ENCODE measurements at places on chromosomes 11 and 22.

- DNase-seq, result no peak
Observed at GRCh38 chr11:57798905-57799559, 37.4 kb downstream of the CTNND1 start.

DNA sequence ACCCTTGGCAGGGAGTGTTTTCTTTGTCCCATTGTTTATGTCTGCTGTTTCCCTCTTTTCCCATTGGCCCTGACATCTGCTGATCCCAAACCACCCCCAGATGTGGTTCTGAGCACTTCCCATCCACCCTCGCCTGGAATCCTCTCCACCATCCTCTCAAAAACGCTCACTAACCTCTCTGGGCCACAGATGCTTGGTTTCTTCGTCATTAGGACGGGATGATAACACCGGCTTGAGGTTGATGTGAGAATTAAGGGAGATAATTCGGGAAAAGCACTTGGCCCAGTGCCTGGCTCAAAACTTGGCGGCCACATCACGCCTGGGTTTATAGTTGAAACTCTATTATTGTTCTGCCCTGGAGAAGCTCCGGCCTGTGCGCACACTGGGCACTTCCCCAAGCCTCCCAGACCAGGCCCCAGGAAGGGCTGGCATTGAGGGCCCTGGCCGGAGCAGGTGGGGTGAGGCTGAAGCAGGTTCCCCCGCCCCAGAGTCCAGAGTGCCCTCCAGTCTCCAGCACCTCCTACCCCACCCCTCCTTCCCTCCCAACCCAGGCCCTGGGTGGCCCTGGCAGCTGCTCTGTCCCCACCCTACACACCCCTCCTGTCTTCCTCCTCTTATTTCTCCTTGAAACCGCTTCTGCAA, 63.7 kb downstream of the CYTH4 start:
- DNase-seq, result peak; percentile 83

DNA sequence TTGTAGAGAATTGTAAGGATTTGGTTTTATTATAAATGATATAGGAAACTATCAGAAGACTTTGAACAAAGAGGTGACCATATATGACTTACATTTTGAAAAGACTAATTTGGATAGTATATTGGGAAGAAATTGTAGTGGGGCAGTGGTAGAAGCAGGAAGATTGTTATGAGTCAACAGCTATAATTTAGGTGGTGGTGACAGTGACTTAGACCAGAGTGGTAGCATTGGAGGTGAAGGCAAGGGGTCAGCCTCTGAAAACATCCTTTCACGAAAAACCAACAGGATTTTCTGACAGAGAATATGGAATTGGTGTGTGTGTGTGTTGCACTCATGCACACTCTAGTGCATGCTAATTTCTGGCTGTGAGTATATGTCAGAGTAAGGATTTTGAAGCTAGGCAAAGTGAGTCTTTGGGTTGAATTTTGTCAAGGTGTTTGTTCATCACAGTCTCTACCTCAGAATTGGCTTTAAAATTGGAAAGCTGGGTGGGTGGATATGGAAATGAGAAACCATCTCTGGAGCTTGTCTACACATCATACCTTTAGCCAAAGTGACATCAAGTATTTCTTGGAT, 8.2 kb upstream of the HBE1 start:
- no peak for DNase-seq

GRCh38 chr11:80462211-80462610, 1021.4 kb upstream of the TENM4 start:
- DNase-seq, result no peak

GRCh38 chr11:110242746-110243145, 53.7 kb downstream of the RDX start:
- no peak for DNase-seq

GRCh38 chr11:78656984-78657383, 82.3 kb upstream of the NARS2 start:
- DNase-seq, result no peak

- DNase-seq, result peak; percentile 64
Observed at GRCh38 chr11:122102426-122102825, 13.6 kb downstream of the BLID start.

DNA sequence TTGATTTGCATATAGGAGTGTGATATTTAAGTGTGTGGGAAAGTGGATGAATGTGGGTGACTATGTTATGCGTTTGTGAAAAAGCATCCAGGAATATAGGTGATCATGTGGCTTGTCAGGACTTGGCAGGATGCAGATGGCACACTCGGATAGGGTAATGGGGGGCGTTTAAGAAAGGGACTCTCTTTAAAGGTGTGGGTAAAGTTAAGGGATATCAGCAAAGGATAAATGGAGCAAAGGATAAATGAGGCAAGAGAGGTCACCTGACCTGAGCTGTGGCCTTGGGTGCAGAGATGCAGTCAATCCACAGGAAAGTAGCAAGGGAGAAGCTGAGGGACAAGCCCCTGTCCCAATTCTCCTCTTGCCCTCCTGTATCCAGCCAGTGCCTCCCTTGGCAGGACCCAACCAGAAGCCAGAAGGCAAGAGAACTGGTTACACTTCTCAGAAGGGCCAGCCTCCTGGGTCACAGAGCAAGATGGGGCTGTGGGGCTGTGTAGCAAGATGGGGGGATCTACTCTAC, 47.5 kb upstream of the GRAMD1B start:
- DNase-seq, result no peak

- DNase-seq, result no peak
Observed at GRCh38 chr11:55172734-55173415, 89.1 kb upstream of the TRIM48 start.

DNA sequence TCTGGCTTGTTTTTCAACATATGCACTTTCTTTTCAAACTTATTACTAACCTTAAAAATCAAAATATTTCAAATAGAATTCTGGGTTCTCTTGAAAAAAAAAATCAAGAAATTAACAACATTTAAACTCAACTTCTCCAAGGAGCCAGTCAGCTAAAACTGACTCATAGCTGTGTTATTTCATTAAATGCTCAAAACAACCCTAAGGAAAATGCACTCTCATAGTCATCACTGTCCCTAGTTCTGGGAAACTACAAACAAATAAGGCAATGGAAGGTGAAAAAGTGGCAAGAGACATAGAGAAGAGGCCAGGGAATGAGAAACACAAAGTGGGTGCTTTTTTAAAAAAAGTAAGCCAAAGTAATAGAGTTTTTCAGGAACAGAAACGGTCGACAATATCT, 4.1 kb upstream of the ARHGAP20 start:
- peak; percentile 45 for DNase-seq

- DNase-seq, result peak; percentile 20
Observed at GRCh38 chr11:58927393-58928106, 11.7 kb upstream of the GLYATL1 start.

DNA sequence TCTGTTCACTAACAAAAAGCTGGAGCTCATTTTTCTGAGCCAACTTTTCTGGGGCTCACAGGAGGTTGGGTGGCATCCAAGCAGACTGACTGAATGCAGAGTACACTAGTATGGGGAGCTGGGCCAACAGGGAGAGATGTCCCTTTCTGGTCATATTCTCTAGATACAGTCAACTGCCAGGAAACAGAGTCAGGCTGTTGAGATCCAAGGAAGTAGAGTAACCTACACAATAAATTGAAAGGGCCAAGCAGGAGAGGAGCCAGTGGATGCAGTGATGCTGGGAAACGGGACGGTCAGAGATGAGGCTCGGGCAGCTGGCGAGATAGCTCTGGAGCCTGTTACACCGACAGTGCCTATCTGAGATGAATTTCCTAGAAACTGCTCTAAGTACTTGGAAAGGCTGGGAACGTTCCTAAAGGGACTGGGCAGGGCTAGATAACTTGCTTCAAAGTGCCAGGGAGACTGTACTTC, 71.1 kb downstream of the LARGE2 start:
- peak; percentile 51 for DNase-seq

DNA sequence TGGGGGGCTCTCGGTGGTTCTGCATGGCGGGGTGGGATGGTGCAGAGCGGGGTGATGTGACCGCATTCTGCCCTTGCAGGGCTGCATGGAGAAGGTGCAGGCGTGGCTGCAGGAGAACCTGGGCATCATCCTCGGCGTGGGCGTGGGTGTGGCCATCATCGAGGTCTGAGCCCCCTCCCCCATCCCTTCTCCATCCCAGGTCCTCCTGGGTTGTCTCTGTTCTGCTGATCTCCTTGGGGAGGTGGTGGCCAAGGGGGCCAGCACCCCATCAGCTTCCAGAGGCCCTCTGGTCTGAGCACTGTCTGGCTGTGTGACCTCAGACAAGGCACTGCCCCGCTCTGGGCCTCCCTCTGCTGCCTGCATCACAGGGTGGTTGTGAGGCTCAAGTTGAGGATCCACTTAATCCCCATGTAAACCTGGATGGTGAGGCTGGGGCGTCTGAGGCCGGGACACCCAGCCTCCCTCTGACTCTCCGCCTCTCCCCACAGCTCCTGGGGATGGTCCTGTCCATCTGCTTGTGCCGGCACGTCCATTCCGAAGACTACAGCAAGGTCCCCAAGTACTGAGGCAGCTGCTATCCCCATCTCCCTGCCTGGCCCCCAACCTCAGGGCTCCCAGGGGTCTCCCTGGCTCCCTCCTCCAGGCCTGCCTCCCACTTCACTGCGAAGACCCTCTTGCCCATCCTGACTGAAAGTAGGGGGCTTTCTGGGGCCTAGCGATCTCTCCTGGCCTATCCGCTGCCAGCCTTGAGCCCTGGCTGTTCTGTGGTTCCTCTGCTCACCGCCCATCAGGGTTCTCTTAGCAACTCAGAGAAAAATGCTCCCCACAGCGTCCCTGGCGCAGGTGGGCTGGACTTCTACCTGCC, 53.3 kb downstream of the CD82 start:
- no peak for DNase-seq

- no peak for DNase-seq
Observed at GRCh38 chr22:30968015-30968923, at the start of gene MORC2. Gene MORC2 (minus strand): TSS chr22:30968774. CDS start chr22:30967889, 885 bp downstream.

DNA sequence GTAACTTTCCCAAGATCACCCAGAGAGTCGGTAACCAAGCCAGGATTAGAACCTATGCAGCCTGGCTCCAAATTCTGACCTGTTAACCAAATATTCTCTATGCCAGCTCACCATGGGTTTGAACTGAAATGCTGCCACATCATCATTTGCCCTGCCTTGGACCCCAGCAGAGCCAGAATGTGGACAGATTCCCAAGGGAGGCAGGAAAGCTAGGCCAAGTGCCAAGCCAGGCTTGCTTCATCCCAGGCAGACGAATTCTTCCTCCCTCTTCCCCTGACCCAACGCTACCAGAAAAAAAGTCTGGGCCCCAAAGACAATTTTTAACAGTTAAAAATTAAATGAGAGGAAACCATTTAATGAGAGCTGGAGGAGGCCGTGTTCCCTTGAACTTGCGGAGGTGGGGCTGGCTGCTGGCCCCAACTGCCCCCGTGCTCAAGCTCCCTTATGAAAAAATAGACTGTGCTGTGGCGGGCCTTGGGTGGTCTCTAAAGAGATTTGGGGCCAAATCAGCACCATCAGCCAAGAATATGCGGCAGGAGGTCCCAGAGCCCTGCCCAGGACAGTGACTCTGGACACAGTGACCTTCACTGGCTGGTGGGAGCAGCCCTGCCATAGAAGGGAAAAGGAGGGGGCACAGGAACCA, 184.1 kb upstream of the SYT13 start:
- DNase-seq, result peak; percentile 91

DNA sequence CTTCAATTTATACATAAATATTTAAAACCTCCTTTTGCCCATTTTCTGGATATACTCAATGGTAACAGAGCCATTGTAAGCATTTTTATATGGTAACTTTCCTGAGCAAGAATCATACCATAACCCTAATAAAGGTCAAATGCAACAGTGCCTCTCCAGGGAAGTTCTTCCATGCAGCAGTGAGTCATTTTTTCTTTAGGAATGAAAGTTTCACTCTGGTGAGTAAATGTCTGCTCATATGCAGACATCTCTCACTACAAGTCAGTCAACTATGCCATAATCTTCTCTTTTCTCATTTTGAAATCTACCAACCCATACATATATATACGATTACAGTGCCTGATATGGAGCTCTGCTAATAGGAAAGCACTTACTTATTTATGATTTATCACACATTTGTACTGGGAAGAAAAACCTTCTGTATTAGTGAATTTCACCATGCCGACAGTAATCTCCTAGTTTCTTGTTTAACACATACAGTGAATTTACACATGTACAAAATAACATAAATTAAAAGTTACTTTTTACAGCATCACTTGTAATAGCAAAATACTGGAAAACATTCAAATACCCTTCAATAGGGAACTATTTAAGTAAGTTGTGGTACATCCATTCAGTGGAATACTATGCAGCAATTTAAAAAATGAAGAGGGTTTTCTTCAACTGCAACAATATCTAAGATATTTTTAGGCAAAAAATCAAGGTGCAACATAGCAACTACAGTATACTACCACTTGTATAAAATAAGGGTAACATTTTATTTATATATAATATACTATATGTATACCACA, 16.0 kb downstream of the STK33 start:
- DNase-seq, result peak; percentile 22

DNA sequence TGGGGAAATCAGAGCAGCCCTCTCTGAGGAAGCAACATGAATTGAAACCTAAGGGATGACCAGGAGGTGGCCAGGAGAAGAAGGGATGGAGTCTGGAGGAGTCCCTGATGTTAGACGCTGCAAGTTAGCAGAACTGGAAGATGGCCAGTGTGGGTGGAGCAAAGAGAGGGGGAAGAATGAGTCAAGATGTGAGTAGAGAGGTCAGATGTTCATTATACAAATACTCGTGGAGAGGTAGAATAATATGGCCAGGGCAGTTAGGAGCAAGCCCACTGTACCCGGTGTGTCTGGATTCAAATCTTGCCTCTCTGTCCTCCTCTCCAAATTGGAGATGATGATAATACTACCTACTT, 242.0 kb downstream of the TENM4 start:
- peak; percentile 30 for DNase-seq

- no peak for DNase-seq
Observed at GRCh38 chr11:92751594-92751993, 217.9 kb upstream of the MTNR1B start.

DNA sequence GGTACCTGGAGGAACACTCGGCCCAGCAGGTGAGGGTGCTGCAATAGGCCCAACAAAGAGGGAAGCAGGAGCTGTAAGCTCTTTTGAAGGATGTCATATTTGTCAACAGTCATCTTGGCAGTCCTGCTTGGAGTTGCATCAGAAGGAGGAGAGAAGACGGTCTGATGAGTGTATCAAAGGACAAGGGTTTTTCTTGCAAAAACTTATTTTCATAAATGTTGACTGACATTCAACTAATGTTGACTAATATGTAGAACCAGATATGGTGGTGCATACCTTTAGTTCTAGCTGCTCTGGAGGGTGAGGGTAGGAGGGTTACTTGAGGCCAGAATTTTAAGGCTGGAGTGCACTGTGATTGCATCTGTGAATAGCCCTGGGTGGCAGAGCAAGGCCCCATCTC, 72.3 kb downstream of the CABIN1 start:
- DNase-seq, result no peak

DNA sequence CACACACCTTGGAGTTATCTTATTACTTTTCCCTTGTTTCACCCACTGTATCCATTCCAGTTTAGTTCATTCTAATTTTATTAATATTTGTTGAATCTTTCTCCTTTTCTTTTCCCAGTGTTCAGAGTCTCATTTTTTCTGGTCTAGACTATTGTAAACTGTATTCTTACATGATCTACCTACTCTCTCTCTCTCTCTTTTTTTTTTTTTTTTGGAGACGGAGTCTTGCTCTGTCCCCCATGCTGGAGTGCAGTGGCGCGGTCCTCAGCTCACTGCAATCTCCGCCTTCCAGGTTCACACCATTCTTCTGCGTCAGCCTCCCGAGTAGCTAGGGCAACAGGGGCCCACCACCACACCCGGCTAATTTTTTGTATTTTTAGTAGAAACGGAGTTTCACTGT, 2.1 kb downstream of the ANKRD42 start:
- DNase-seq, result no peak
